ENCODE measurements at places on chromosomes 3 and 15. TPM values are rescaled to one million over a fixed set of nuclear protein-coding genes. Genes with fewer than 3 reads are reported as not detected.

DNA sequence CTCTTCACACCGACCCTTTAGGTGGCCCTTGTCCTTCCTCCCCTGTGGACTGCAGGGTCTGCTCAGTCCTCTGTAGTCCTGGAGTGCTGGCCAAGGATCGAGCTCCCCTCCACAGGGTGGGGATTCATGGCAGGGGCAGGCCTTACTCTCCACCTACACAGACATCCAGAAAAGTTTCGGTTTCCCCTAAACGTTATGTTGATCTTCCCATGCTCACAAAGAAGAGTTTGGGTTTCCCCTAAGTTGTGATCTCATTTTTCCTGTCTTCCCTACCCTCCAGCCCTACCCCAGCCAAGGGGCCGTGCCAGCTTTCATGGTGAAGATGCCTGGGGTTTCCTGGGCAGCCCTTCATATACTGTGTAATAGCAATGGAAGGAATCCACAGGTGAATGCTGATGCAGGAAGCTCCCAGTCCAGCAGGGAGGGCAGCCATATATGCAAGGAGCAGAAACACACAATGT, 10.3 kb downstream of the STOML1 start:
- DNase-seq: no peak
- H3K27ac ChIP-seq: peak overlapping the region; percentile 95
- H3K36me3 ChIP-seq: no peaks in the 10 kb centered on the region
- H3K27me3 ChIP-seq: no peaks in the 10 kb centered on the region
- no peak overlapping the region for H3K4me3 ChIP-seq

Gene GPR149
- total RNA-seq: not detected

GRCh38 chr3:173583496-173583895, 186.0 kb downstream of the NLGN1 start:
- no peak for DNase-seq
- H3K4me1 ChIP-seq: peaks cover 9% of the 10 kb centered on the region
- no peak overlapping the region for H3K4me3 ChIP-seq
- H3K36me3 ChIP-seq: no peaks in the 10 kb centered on the region

DNA sequence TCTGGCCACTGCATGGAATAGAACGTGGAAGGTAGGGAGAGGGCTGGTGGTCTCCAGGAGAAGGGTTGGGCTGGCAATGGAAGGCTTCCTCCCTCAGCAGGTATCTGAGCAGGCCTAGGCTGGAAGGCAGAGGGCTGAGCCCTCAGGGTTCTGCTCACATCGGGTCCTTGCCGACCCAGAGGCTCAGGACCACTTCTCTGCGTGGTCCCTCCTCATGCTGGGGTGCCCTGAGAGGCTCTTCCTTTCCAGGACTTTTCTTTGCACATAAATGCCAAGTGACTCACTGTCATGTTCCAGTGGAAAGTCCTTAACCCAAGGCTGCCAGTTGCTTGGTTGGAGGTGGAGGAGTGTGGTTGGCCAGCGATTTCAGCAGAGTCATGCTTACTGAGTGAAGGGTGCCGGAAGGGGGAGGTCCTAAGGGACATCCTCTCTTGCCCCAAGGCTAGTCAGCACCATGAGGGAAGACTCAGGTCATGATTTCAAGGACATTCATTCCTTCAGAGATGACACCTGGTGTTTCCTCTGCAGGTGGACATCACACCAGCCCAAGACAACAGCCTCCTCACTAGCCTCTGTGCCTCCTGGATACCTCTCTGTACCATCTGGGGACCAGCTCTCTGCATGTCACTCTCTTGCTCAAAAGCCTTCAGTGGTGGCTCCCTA, 8.2 kb downstream of the SLC6A6 start:
- DNase-seq: peak; percentile 75
- no peak overlapping the region for H3K4me3 ChIP-seq
- H3K27ac ChIP-seq: peak overlapping the region; percentile 63
- no peaks in the 10 kb centered on the region for H3K4me1 ChIP-seq
- no peaks in the 10 kb centered on the region for H3K36me3 ChIP-seq

Gene MRAS
- total RNA-seq: 174 TPM

GRCh38 chr3:53049987-53050386, 4.1 kb upstream of the SFMBT1 start:
- no peak for DNase-seq
- no peaks in the 10 kb centered on the region for H3K36me3 ChIP-seq
- no peaks in the 10 kb centered on the region for H3K27me3 ChIP-seq

DNA sequence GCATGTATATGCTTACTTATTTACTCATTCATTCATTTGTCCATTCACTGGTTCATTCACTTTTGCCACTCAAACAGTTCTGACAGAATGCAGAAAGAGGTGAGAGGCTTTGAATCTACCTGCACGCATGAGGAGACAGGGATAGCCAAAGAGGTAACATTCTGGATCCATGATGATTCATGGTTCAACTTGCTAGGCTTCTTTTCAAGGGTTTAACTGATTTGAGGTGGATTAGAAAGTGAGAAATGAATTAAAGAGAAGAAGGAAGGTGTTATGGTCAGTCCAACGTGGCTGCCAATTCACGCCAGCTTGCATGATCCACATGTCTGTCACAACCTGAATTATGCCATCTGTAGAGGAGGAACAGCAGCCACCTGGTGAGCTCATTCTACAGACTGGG, 260.6 kb downstream of the ARRDC4 start:
- no peaks in the 10 kb centered on the region for H3K27me3 ChIP-seq
- H3K36me3 ChIP-seq: no peaks in the 10 kb centered on the region

- no peaks in the 10 kb centered on the region for H3K27me3 ChIP-seq
- no peak overlapping the region for H3K4me3 ChIP-seq
- DNase-seq: no peak
- no peaks in the 10 kb centered on the region for H3K36me3 ChIP-seq
- no peak overlapping the region for H3K27ac ChIP-seq
Measured at GRCh38 chr3:33690341-33690740, 27.7 kb downstream of the CLASP2 start.

GRCh38 chr3:129607391-129608068, 1.1 kb upstream of the PLXND1 start:
- H3K4me1 ChIP-seq: no peaks in the 10 kb centered on the region
- peak overlapping the region; percentile 95 for H3K27ac ChIP-seq
- no peaks in the 10 kb centered on the region for H3K36me3 ChIP-seq
- H3K27me3 ChIP-seq: no peaks in the 10 kb centered on the region
- DNase-seq: no peak

DNA sequence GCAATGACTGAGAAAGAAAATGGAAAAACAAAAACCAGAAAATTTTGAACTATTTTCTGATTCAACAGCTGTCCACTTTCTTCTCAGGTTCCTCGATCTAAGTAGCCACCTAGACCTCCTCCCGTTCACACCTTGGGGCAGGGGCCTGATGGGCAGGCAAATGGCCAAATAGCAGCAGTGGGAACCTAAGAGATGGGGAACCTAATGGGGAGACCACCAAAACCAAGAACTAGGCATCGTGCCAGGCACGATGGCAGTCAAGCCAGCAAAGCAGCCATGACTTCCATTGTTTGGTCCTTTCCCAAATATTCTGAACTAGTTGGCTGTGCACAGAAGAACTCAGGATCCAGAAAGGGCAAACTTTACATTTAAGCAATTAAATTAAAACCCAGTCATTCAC, 57.1 kb downstream of the CAPN7 start:
- no peaks in the 10 kb centered on the region for H3K4me1 ChIP-seq
- no peak overlapping the region for H3K27ac ChIP-seq
- no peaks in the 10 kb centered on the region for H3K27me3 ChIP-seq
- no peak overlapping the region for H3K4me3 ChIP-seq
